ENCODE measurements at places on chromosomes 1 and 21.
A peak's percentile ranks its signal among the peaks of the same experiment; 100 is the strongest.

GRCh38 chr1:20093940-20094391 lies 24.0 kb downstream of the PLA2G5 start:
- DNase-seq = no peak

- DNase-seq = peak; percentile 6
Observed at GRCh38 chr1:204258213-204259115, 44.7 kb upstream of the GOLT1A start.

DNA sequence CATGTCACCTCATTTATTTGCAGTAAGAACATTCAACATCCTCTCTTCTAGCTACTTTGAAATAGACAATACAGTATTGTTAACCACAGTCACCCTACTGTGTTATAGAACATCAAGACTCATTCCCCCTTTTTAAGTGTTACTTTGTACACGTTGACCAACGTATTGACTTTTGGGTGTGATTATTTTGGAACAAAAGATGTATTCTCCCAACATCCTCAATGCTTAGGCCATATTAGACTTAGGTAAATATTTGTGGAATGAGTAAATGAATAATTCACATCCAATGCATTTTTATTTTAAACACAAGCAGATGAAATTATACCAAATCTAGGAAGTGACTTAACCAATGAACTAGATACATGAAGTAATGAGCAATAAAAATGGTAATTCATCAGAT lies 296.6 kb downstream of the CHRM3 start:
- DNase-seq = no peak

DNA sequence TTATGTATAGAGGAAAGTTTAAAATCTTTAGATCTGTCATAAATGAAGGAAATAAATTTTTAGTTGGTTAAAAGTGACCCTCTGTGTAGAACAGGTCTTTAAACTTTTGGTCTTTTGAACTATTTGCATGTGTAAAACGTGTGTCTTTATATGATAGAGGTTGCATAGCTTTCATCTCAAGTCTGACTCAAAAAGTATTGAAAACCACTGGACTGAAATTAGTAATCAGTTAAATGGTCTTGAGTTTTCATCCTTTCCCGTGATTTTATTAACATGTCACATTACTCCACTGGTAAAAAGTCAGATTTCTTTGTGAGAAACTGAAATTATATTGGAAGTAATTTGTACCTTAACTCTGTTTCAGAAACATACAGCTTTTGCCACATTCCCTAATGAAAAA lies 1.8 kb downstream of the RNPC3 start:
- no peak for DNase-seq

DNA sequence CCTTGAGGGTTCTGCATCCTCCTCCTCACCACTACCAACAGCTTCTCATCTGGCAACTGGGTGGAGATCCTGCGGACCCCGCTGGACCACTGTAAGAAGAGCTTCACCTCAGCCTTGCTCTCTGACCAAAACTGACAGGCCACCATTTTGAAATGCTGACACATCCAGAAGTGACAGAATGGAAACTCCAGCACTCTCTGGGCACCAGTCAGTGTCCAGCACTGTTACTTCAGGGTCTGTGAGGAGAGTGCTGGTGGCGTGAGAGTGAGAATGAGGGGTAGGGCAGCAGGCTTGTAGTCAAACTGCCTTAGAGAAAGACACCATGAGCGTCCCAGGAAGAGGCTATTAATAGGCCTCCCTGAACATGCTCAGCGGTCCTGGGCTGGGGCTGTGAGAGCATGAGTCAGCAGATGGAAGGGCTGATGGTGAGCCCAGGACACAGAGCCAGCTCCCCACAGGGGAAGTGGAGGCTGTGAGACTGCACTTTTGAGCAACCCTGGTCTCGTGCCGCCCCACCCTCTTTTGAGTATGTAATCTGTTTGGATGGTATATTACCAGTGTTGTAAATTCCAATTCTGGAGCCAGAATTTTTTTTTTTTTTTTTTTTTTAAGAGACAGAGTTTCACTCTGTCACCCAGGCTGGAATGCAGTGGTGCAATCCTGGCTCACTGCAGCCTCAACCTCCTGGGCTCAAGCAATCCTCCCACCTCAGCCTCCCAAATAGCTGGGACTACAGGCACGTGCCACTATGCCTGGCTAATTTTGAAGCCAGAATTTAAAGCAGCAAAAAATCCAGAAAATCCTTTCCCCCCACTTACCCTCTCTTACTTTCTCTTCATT lies 34.4 kb upstream of the SLC30A1 start:
- DNase-seq = no peak

GRCh38 chr1:94022471-94023189 lies 98.3 kb downstream of the ABCA4 start:
- no peak for DNase-seq

DNA sequence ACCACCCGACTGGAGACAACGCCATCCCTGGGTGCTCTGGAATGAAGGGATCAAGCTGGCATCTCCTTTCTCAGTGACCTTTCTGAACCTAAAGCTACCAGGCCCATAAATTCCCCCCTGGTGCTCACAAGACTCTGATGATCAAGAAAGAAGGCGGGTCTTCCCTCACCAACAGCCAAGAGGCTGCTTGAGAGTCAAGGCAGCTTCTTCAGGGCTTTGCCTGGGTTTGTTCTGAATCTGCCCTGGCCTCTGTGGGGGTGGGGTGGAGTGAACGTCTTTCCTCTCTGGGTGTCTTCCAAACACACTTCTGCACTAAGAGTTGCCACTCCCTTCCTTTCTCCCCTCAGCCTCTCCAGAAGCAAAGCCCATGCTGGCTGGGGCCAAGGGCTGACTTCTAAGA lies 36.1 kb downstream of the CD247 start:
- DNase-seq = peak; percentile 52

DNA sequence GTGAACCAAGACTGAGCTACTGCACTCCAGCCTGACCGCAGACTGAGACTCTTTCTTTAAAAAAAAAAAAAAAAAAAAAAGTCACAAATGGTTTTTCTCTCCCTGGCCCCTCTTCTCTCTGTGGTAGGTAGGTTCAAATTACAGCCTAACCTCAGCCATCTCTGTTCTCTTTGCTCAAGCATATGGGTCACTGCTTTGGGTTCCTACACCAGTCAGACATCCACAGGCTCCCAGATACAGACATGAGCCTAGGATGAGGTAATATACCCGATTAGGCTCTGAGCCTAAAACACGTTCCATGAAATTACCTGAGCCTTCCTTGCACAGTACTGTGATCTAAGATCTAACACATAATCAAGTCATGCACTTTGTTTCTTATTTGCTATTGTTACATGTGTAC lies 90.5 kb upstream of the JAK1 start:
- DNase-seq = no peak

- no peak for DNase-seq
Observed at GRCh38 chr1:153848805-153849204, 73.6 kb downstream of the SLC27A3 start.

- no peak for DNase-seq
Observed at GRCh38 chr1:55120538-55120937, 81.2 kb downstream of the PCSK9 start.

GRCh38 chr1:20484519-20485462 lies 1.2 kb downstream of the CAMK2N1 start:
- no peak for DNase-seq

DNA sequence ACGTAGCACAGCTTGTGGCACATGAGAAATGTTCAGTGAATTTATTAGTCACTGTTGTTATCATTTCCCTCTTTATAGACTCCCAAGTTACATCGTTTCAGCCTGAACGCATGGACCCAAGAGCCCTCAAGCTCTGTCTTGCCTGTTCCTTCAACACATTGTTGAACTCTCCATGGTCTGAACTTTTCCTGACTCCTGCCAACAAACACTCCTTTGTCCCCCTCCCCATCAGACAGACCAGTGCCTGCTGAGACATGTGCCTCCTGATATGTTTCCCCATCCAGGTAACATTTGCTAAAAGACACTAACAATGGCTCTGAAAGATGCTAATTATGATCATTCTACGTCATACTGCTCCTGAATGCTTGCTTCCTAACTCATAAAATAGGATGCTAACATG lies 108.7 kb upstream of the NFIA start:
- DNase-seq = no peak

GRCh38 chr1:97824200-97824599 lies 96.6 kb downstream of the DPYD start:
- DNase-seq = no peak

DNA sequence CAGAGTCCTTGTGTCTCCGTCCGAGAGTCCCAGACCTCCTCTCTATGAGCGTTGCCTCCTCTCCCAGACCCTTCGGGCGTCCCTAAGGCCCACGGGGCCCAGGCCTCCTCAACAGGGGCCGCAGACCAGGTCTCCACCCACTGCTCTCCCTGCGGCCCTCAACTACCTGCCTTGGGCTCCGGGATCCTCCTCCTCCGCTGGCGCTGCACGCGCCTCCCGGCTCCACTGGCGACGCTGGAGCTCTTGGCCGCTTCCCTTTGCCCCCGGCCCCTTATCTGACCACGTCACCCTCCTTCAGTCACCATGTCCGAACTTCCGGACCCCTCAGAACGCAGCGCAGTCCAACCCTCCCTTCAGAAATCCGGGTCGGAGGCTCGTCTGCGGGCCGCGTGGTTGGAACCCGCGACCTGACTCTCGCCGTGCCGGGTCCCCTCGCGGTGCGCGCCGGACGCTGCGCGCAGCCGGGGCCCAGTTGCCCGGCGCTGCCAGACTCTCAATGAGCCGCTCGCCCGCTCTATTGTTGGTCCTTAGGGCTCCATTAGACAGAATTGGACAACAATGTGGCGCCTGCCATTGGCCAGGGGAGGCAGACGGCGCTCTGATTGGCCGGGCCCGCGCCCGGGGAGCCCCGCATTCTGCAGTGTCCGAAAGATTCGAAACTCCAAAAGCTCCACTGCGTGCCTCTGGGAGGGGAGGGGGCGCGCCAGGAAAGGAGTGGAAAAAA lies at the start of gene DMRTA2:
Gene DMRTA2, minus strand, starts transcription at position 498 of the 724 bp plus-strand sequence. CDS start 1,907 bp downstream, outside the sequence.
- no peak for DNase-seq

- no peak for DNase-seq
Observed at GRCh38 chr1:43303471-43304313, 2.9 kb downstream of the TIE1 start.

- peak; percentile 34 for DNase-seq
Observed at GRCh38 chr21:35529171-35529863, 480.2 kb upstream of the RUNX1 start.

Data from naive thymus-derived CD8-positive, alpha-beta T cell (primary cell).